ENCODE measurements at places on chromosomes 16 and 17. TPM values are rescaled to one million over a fixed set of nuclear protein-coding genes. Genes with fewer than 3 reads are reported as not detected.

DNA sequence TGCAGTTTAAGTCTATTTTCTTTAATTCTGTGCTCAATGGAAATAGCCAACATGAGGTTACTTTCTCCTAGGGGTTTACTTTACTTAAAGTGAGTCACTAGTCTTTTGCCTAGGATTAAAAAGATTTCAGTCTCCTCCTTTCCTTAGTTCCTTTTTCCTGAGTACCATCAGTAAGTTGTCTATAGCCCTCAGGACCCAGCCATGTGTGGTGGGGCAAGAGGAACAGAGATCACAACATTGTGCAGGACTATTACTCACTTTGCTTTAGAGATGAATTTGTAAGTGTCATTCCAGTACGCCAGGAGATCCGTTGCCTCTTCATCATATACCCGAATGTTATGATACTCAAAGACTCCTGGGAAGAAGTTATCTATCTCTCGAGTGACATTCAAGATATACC lies 27.7 kb upstream of the CORO6 start:
- peaks cover 22% of the 10 kb centered on the region for H3K4me1 ChIP-seq
- H3K36me3 ChIP-seq = no peaks in the 10 kb centered on the region
- no peak overlapping the region for H3K4me3 ChIP-seq
- no peaks in the 10 kb centered on the region for H3K27me3 ChIP-seq
- peak overlapping the region; percentile 98 for H3K27ac ChIP-seq

- DNase-seq = no peak
- H3K4me1 ChIP-seq = peaks cover 4% of the 10 kb centered on the region
- H3K27ac ChIP-seq = no peak overlapping the region
- H3K27me3 ChIP-seq = no peaks in the 10 kb centered on the region
- H3K4me3 ChIP-seq = no peak overlapping the region
Measured at GRCh38 chr16:55571191-55571897, 4.9 kb downstream of the CAPNS2 start.

DNA sequence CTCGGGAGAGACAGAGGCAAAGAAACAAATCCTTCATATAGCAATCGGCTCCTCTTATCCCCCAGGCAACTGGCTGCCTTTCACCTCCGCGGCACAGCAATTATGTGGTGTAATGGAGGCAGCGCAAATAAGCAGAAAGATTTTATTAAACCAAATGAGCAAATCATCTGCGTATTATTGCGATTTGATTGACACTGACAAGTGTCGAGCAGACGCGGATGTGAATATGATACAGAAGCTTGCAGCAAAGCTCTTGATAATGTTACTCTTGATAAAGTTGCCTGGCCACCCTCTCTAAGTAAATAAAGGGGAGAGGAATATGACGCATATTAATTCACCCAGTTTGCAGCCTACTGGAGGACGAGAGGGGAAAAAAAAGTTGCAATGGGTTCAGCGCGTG lies 26.5 kb upstream of the AKTIP start:
- no peak for DNase-seq
- no peaks in the 10 kb centered on the region for H3K36me3 ChIP-seq
- H3K4me3 ChIP-seq = peak overlapping the region; percentile 16

- no peak for DNase-seq
- H3K36me3 ChIP-seq = no peaks in the 10 kb centered on the region
- H3K4me3 ChIP-seq = no peak overlapping the region
- peaks cover 6% of the 10 kb centered on the region for H3K27me3 ChIP-seq
Measured at GRCh38 chr17:40705584-40705983, 2.0 kb upstream of the KRT24 start.

Gene UNC45B
- total RNA-seq = 150 TPM

Gene NLRP1
- total RNA-seq = 3.6 TPM

Gene TEKT5
- not detected for total RNA-seq
